ENCODE measurements at places on chromosomes 4 and X. TPM values are rescaled to one million over a fixed set of nuclear protein-coding genes. Genes with fewer than 3 reads are reported as not detected.

SERTM2 gene
- total RNA-seq: 28.2 TPM

F8 gene
- 5.4 TPM for total RNA-seq

IL2 gene
- not detected for total RNA-seq

TMPRSS11E gene
- total RNA-seq: 74.2 TPM

DGKK gene
- 0.49 TPM for total RNA-seq

SPANXB1 gene
- not detected for total RNA-seq
